ENCODE measurements at places on chromosomes 11 and 22. TPM values are rescaled to one million over a fixed set of nuclear protein-coding genes. Genes with fewer than 3 reads are reported as not detected.

DNA sequence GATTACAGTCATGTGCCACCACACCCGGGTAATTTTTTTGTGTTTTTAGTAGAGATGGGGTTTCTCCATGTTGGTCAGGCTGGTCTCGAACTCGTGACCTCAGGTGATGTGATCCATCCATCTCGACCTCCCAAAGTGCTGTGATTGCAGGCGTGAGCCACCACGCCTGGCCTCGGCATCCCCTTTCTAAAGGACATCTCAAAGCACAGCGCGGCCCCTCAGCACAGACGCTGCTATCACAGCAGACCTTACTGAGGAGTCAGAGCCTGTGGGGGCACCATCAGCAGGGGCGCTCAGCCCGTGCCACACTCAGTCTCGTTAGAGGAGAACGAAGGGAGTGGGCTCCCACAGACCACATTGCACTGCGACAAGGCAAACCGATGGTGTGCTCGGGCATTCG, 19.4 kb downstream of the CELSR1 start:
- no peak for DNase-seq

- DNase-seq = no peak
Measured at GRCh38 chr11:94281324-94281723, 23.1 kb upstream of the IZUMO1R start.

DNA sequence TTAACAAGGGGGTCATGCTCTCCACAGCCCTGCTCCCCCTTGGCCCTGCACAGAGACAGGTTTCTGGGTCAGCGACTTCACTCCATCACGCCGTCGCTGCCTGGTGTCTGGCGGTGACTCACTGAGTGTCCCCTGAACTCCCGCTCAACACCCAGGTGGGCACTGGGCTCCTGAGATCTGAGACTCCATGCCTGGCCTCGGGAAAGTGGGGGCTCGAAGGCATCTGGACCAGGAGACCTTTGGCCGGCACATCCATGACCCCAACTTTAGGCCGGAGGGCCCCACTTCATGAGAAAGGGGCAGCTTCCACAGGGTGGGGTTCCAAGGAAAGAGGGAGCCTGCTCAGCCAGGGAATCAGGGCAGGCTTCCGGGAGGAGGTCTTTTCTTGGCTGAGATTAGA, 79.3 kb upstream of the PRR5 start:
- DNase-seq = no peak

- DNase-seq = no peak
Measured at GRCh38 chr22:21837248-21837979, 30.0 kb downstream of the MAPK1 start.

The ADAMTS8 gene
- total RNA-seq = not detected

- DNase-seq = no peak
Measured at GRCh38 chr11:106249617-106250239, 172.3 kb downstream of the AASDHPPT start.
